ENCODE measurements at places on chromosomes 7 and 10.

- no peak for DNase-seq
These were observed 46.8 kb downstream of the IPMK start for GRCh38 chr10:58220769-58221451.

DNA sequence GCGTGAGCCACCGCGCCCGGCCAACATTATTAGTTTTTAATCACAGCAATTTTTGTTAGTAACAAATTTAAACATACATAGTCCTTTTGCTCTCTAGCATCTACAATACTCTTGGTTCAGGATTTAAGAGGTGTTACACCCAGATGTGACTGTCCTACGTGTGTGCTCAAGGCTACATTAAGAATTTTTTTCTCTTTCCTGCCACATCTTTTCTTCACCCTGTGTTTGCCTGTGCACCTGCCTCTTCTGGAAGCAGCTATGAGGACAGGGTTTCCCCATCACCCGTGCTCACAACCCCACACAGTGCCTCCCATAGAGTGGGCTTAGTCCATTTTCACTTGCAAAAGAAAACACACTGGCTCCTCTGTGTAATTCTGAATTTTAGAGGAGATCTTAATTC is 186.7 kb upstream of the KLF6 start:
- no peak for DNase-seq

DNA sequence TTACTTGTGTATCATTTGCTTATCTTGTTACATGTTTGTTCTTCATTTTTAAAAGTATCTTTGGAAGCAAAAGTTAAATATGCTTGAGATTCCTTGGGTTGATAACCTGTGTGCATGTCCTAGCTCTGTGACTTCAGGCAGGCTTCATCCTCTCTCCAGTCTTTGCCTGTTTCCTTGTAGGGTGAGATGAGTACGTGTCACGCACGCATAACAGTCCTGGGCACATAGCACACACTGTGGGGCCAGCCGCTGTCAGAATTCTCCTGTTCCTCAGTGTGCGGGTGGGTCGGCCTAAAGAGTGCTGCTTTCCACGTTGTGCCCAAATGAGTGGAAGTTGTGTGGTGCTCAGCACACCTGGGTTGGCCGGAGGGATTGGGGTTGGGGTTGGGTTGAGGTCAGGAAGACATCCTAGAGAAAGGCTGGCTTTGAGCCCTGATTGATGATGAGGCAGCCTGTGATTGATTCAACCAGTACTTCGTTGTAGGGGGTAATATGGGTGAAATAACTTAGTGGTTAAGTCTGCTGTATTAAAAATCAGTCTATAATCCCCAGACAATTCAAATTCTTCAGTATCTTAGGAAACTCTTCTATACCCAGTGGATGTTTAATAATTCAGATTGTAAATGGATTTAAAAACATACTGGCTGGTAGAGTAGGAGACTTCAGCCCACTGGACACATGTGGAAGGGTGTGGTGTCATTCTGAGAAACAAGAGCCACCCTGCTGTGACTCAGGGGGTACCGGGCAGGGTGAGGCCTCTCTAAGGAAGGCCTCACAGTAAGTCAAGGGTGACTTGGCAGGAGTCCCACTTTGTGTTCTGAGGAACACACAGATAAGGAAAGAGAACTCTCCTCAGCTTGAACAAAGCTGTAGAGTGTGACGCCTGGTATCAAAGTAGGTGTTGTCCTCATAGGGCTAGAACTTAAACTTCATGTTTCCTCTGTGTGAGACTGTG is 54.8 kb downstream of the DAGLB start:
- no peak for DNase-seq

- DNase-seq = no peak
These were observed 279.2 kb downstream of the MAD1L1 start for GRCh38 chr7:1953199-1954190.

DNA sequence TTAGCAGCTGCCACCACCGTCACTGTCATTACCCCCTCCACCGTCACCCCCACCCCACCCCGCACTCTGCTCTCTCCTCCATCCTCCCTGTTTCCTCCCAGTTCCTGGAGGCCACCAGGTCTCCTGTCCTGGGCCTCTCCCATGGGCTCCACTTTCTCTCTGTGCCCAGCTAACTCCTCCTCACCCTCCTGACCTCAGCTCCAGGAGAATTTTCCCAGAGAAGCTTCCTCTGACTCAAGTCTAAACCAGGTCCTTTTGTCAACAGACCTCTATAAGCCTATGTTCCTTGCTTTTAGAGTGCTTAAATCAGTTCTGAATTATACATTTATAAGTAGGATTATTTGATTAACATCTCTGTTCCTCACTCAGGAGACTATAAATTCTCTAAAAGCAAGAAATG is 150.0 kb downstream of the ARHGAP12 start:
- DNase-seq = no peak

DNA sequence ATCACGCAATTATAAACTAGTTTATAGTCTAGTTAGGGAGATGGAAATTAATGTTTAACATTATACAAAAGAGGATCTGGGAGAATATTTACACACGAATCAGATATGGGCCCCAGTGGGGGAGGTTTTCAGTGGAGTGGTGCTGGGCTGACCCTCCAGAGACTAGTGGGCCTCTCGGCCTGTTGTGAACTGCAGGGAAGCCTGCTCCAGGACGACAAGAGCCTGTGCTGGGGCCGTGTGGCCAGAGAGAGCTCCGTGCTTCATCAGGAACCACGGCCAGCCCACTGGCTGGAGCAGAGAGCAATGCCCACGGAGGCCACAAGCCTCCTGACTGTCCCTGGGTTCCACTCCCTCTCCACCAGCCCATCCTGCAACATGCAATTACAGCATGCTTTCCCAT is 11.3 kb upstream of the ESYT2 start:
- DNase-seq = no peak

Measured in NAMALWA (cell line).